ENCODE measurements at places on chromosomes 5 and 9.

- no peak for DNase-seq
Observed at GRCh38 chr5:91706785-91707520, 323.8 kb upstream of the ARRDC3 start.

DNA sequence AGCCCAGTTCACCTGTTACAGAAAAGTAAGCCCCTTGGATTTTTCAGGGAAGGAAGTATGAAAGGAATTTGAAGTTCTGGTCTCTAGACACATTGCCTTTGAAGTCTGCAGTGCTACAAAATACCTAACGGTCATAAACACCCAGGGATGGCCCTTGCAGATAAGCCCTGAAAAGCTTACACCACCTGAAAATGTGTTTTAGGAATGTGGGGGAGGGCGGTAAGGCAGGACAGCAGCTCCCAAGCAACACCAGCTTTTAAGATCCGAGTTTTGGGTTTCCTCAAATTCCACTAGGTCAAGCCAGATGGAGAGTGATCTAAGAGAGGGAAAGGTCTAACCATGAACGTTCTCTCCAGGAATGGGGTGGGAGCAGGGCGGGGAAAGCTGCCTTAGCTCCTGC is 114.1 kb upstream of the PANK3 start:
- no peak for DNase-seq

GRCh38 chr5:136906545-136906944 is 541.2 kb upstream of the TRPC7 start:
- no peak for DNase-seq

- DNase-seq, result no peak
Observed at GRCh38 chr5:72434781-72435437, 72.3 kb downstream of the ZNF366 start.

GRCh38 chr9:134365791-134366222 is 39.6 kb downstream of the RXRA start:
- DNase-seq, result peak; percentile 77

- peak; percentile 28 for DNase-seq
Observed at GRCh38 chr5:134846641-134846960, 833 bp downstream of the C5orf24 start.

DNA sequence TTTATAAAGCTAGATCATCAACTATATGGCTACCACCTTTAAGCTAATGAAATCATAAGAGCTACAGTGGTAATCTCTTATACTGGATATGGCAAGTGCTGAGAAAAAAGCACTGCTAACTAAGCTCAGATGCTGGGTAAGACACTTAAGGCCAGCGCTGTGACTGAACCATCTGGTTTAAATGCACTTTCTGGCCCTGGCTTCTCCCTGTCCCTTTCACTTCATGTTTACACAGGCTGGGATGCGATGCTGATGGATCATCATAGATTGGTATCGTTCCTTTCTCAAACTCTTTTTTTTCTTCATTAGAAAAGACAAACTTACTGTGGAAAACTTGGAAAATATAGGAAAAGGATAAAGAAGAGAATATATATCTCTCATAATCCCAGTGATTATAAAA is 52.3 kb downstream of the KIF24 start:
- no peak for DNase-seq

DNA sequence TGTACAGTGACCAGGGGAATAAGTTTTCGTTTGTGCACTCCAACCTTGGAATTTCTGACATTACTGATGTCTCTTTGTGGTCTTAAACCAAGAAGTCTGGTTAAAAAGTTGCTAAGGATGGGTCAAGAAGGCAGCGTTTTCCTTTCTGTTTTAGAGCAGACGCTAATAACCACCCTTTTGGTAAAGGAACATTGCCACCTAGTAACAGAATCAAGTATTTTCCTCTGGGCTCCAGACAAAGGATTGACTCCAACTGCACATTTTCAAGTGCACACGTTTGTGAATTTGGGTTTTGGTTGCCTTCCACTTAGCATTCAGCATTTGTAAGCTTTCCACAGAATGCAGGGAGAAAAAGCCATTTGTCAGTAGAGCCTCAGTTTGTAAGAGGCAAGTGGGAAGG is 22.2 kb upstream of the CEP78 start:
- peak; percentile 17 for DNase-seq

Measured in fibroblast of skin of right biceps (primary cell).